Activated B cell treated with CpG ODN at 0.5 μM for 24 hours (primary cell): ENCODE measurements at places on chromosomes 5 and 9. TPM values are rescaled to one million over a fixed set of nuclear protein-coding genes. Genes with fewer than 3 reads are reported as not detected.

DNA sequence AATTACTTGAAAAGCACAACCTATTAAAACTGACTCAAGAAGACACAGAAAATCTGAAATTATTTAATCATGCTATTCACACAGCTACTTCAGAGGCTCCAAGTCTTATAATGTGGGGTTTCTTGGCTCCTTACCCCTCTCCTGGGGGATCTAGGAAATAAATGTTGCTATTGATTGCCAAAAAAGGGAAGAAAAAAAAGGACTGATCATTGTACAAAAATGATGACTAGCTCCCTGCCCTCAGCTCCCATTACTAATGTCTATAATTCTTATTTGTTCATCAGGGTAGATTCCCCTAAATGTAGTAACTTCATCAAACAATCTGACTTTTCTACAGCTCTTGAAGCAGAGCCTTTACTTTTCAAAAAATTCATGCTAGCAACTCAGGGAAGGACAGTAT is 3.3 kb upstream of the SMC5 start:
- no peaks in the 10 kb centered on the region for H3K27me3 ChIP-seq

DNA sequence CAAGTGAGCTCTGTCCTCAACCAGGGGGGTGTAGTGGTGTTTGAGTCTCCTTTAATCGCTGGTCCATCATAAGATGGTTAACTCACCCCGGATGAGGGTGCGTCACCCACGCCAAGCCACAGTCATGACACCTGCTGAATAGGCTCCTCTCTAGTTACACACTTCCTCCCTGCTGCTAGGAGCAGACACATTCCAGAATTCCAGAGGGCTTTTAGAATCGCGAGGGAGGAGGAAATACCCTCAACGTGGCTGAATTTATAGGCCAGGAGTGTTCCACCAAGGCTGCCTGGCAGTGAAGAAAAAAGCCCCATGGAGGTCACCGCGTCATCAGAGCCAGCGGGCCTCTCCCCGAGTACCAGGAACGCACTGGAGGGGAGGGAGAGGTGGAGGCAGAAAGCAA is 5.1 kb downstream of the GLRX start:
- DNase-seq, result no peak
- H3K4me1 ChIP-seq, result peaks cover 80% of the 10 kb centered on the region
- H3K27ac ChIP-seq, result peak overlapping the region; percentile 98
- peak overlapping the region; percentile 78 for H3K4me3 ChIP-seq
- H3K36me3 ChIP-seq, result peaks cover 57% of the 10 kb centered on the region

DNA sequence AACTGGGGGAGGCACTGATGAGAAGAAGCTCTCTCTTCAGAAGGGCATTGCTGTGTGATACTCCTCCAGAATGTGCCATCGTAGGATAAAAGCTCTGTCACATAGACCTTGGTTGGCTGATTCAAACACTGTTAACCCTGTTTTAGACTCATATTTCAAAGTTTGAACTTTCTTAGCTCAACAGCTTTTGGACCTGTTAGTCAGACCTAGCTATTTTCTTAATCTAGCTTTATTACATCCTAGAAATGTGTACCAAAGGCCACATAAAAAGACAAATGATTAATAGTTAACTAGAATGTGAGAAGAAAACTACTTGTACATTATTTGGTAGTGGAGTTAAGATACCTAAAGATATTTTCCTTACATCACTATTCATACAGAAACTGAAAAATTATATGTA is 4.3 kb downstream of the RHOBTB3 start:
- H3K27ac ChIP-seq, result no peak overlapping the region
- H3K36me3 ChIP-seq, result no peaks in the 10 kb centered on the region
- peaks cover 36% of the 10 kb centered on the region for H3K4me1 ChIP-seq
- H3K27me3 ChIP-seq, result peaks cover 12% of the 10 kb centered on the region
- DNase-seq, result no peak

DNA sequence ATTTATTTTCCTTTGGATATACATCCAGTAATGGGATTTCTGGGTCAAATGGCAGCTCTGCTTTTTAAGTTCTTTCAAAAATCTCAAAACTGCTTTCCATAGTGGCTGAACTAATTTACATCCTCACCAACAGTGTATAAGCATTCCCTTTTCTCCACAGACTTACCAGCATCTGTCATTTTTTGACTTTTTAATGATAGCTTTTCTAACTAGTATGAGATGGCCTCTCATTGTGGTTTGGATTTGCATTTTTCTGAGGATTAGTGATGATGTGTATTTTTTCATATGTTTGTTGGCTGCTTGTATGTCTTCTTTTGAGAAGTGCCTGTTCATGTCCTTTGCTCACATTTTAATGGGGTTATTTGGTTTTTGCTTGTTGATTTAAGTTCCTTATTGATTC is 90.0 kb upstream of the HMHB1 start:
- H3K36me3 ChIP-seq, result no peaks in the 10 kb centered on the region
- no peaks in the 10 kb centered on the region for H3K27me3 ChIP-seq
- H3K4me1 ChIP-seq, result no peaks in the 10 kb centered on the region
- DNase-seq, result no peak
- no peak overlapping the region for H3K27ac ChIP-seq
- H3K4me3 ChIP-seq, result no peak overlapping the region

DNA sequence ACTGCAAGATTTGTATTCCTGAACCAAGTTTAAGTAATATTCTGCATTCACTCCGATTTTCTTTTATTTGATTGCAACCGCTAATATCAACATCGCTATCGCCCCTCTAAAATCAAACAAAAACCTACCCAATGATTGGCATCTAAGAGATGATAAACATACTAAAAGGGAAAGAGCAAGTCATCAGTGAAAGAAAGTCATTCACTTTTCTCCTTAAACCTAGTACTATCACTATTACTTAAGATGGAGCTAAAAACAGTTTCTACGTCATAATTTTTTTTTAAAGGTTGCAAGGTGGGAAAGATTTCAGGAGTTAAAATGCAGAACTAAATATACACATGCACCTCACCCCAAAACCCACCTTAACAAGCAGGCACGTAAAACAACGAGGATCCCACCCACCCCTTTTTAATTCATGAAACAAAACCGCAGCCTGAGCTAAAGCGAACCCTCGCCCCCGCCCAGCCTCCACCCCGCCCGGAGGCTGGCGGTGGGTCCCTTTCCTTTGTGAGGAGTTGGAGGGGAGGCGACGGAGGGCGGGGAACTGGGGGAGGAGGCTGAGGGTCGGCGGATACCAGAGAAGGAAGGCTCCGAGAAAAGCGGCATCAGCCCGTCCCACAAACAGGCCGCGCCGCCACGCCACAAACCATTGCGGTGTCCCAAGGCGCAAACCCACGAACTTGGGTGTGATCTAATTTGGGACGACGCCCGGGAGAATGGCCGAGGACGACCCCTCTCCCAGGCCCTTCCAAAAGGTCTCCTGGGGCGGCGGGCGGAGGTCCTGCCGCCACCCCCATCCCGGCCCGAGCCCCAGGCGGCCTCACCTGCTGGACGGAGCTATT is 861 bp downstream of the UBQLN1 start:
- peak overlapping the region; percentile 99 for H3K4me3 ChIP-seq
- peak overlapping the region; percentile 99 for H3K27ac ChIP-seq
- DNase-seq, result no peak
- peaks cover 43% of the 10 kb centered on the region for H3K4me1 ChIP-seq
- H3K27me3 ChIP-seq, result no peaks in the 10 kb centered on the region

DNA sequence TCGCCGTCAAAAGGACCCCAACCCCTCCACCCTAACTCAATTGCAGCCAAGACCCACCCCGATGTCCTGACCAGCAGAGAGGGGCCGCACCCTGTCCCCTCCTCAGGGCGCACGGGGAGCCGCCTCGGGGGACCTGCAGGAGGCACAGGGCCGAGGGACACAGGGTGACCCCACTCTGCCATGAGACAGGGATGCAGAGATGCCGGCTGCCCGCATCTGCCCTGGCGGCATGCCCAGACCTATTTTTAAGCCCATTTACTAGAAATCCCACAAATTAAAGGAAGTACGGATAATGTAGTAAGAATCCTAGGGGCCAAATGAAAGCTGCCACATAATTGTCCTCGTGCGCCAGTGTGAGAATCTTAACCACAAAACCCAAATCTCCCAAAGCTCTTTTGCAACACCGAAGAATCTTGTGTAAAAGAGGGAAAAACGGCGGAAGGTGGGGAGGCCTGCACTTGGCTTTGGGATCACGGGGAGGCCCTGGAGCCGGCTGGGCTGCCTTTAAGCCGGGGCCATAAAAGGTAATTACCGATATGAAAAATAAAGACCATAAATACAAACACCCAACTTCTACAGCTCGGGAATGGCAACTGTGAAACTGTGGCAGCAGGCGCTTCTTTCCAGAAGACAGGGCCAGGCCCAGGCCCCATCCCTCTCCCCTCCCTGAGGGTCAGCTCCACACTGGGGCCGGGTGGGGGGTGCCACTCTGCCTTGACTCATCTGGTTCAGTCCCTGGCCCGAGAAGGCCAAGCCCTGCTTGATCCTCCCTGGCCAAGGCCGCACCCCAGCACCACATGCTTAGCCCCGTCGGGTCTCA is 35.0 kb downstream of the NACC2 start:
- H3K27me3 ChIP-seq, result peaks cover 8% of the 10 kb centered on the region
- no peak overlapping the region for H3K4me3 ChIP-seq
- no peak for DNase-seq
- no peak overlapping the region for H3K27ac ChIP-seq

DNA sequence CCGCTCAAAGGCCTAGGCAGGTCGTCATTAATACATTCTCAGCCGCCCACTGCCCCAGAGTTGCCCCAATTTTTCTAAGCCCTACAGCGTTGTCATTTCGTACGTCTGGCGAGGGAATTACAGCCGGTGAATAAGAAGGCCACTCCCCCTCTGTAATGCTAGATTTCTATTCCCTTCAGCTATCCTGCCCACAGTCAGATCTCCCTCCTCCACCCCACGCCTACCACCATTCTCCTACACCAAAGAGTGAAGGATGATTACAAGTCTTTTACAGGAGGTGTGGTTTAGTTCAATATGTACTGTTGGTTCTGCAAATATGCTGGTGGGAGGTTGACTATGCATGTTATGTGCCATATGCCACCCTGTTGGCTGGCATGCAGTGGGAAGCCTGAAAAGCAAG is 83.7 kb upstream of the SMIM15 start:
- H3K27me3 ChIP-seq, result peaks cover 6% of the 10 kb centered on the region
- no peak overlapping the region for H3K4me3 ChIP-seq
- no peak for DNase-seq
- no peak overlapping the region for H3K27ac ChIP-seq
- H3K4me1 ChIP-seq, result no peaks in the 10 kb centered on the region
- no peaks in the 10 kb centered on the region for H3K36me3 ChIP-seq

DNA sequence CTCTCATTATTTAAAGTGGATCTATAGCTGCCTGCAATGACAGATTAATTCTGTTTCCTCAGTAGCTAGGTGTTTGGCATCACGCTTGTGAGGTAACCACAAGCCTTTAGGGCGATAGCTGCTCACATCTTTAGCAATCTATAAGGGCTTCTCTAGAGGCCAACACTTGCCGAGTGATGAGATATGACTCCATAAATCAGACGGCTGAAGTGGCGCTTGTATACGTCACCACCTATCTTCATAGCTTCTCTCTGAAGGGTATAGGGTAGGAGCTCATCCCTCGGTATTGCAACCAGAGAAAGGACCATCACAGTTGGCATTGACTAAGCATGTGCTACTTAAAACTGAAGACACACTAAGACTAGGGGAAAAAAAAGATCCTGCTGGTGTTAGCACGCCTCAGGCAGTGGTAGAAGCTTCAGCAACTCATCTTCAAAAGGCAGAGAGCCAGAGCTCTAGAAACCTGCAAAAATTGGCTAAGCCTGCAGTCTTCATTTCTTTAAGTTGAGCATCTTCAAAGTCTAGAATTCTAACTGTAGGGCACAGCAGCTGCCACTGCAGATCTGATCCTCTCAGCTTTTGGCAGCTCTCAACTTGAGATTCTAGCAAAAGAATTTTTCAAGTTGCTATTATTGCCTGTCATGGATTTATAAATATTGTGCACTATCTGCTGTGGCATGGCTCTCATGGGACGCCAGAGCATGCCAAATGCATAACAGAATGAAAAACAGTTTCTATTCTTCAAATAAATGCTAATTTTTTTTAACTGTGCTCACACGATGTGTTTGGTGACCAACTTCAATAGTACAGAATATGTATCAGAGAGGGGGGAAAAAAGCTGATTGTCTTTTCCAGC is 37.5 kb downstream of the PSMB7 start:
- no peak for DNase-seq
- no peak overlapping the region for H3K27ac ChIP-seq

- H3K27ac ChIP-seq, result no peak overlapping the region
- no peak for DNase-seq
- no peaks in the 10 kb centered on the region for H3K36me3 ChIP-seq
Observed at GRCh38 chr5:135641734-135642487, 63.1 kb upstream of the CXCL14 start.

DNA sequence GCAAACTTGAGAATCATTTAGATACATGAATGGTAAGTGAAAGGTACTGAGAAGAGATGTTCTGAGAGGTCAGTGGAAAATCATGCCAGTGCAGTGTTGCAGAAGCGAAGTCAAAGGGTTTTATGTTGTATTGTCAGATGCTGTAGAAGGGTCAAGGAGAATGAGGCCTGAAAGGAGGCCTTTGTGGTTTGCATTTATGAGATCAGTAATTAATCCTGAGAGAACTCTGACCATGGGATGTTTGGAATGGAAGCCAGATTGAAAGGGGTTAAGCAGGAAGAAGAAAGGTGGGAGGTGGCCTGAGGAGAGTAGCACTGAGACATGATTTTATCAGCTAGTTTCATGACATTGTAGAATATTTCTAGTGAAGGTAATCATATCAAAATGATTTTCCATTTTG is 97.8 kb downstream of the ZSWIM6 start:
- H3K27ac ChIP-seq, result no peak overlapping the region
- no peaks in the 10 kb centered on the region for H3K36me3 ChIP-seq
- no peak for DNase-seq
- H3K4me3 ChIP-seq, result no peak overlapping the region
- no peaks in the 10 kb centered on the region for H3K27me3 ChIP-seq
- peaks cover 18% of the 10 kb centered on the region for H3K4me1 ChIP-seq

- no peak overlapping the region for H3K27ac ChIP-seq
- no peaks in the 10 kb centered on the region for H3K4me1 ChIP-seq
- no peaks in the 10 kb centered on the region for H3K36me3 ChIP-seq
- H3K4me3 ChIP-seq, result no peak overlapping the region
- DNase-seq, result no peak
Observed at GRCh38 chr5:7668627-7669026, 182.3 kb downstream of the CFAP90 start.

- no peak overlapping the region for H3K27ac ChIP-seq
- peaks cover 16% of the 10 kb centered on the region for H3K4me1 ChIP-seq
- no peaks in the 10 kb centered on the region for H3K27me3 ChIP-seq
- peak overlapping the region; percentile 53 for H3K4me3 ChIP-seq
- DNase-seq, result no peak
Observed at GRCh38 chr5:59275510-59276324, 617.8 kb downstream of the PDE4D start.

DNA sequence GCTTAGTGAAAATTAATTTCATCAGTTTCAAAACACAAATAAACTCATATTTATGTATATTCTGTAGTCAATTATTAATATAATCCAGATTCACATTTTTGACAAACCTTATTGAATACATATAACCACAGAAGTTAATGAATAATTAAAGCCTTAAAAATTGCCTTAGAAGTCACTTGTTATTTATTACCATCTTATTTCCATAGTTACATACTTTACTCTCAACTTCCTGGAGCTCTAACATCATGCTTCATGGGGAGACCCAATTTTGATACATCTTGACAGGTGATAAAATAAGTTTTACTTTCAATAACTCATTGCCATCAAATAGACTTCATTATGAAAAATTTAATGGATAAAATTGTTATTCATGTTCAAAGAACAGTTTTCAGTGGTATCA is 1038.7 kb downstream of the PTPRD start:
- no peaks in the 10 kb centered on the region for H3K4me1 ChIP-seq
- H3K27me3 ChIP-seq, result no peaks in the 10 kb centered on the region
- H3K4me3 ChIP-seq, result no peak overlapping the region
- H3K27ac ChIP-seq, result no peak overlapping the region
- H3K36me3 ChIP-seq, result no peaks in the 10 kb centered on the region

Gene SLC22A4
- not detected in 2 replicates for total RNA-seq

Gene RALGDS
- total RNA-seq, result 21.2 and 29.2 TPM in 2 replicates

Gene PRR7
- total RNA-seq, result 2.4 and 3.2 TPM in 2 replicates
